ENCODE measurements at places on chromosomes 3 and 15. TPM values are rescaled to one million over a fixed set of nuclear protein-coding genes. Genes with fewer than 3 reads are reported as not detected.
A peak's percentile ranks its signal among the peaks of the same experiment; 100 is the strongest.

- DNase-seq = no peak
Measured at GRCh38 chr15:78714890-78715289, 73.9 kb upstream of the CHRNB4 start.

- DNase-seq = peak; percentile 74
Measured at GRCh38 chr3:121992601-121993560, 29.2 kb downstream of the ILDR1 start.

GRCh38 chr3:72444656-72445223 lies 403.5 kb downstream of the SHQ1 start:
- DNase-seq = no peak

The SAMD7 gene
- polyA plus RNA-seq = not detected

GRCh38 chr3:55742022-55742831 lies 255.1 kb upstream of the WNT5A start:
- DNase-seq = no peak

GRCh38 chr15:63372753-63373152 lies 8.9 kb downstream of the CA12 start:
- no peak for DNase-seq

The ADIPOQ gene
- not detected for polyA plus RNA-seq

DNA sequence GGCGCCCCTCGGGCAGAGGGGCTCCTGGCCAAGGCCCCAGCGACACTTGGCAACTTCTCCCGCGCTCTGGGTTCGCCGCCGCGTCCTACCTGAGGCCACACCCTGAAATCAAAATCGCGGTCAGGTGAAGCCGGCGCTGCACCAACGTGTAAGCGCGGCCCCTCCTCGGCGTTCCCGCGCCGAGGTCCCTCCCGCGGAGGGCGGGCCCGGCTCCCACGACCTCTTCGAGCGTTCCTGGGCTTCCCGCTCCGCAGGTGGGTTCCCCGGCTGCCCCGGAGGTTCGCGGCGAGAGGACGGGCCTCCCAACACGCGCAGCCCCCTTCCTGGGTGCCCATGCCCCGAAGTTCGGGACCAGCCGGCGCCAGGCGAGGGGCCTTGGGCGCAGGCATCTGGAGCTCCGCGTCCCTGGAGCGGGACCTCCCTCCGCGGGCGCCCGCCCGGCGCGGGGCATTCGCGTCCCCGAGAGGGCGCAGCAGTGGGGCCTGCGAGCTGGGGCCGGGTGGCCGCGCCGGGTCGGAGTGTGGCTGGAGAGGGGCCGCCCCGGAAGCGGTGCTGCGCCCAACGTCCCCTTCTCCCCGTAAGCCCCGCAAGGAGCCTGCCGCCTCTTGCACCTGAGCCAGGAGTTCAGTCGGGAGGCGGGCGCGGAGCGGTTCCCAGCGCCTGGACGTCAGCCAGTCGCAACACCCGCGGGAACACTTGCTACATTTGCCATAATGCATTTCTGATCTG lies 13.7 kb downstream of the PAK6 start:
- DNase-seq = no peak

- DNase-seq = no peak
Measured at GRCh38 chr15:86199467-86200145, 119.9 kb downstream of the AGBL1 start.

- DNase-seq = no peak
Measured at GRCh38 chr3:101512396-101512645, 691 bp downstream of the SENP7 start.

DNA sequence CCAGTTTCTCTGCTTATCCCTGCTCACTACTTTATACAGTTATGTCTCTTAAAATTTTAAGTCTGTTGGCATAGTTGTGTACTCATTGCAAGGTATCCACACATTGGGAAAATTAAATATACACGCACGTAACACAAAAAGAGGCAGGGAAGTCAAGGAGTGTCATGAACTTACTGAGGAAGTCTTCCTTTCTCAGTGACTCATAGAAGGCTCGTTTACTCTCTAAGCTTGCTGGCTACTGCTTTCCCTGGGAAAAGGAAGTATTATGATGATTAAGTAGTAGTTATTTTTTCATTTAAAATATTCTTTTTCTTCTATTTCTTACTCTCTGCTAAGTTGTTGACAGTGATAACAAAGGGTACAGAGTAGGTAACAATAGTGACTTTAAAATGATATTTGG lies 287.3 kb downstream of the UBE2E2 start:
- no peak for DNase-seq

- DNase-seq = no peak
Measured at GRCh38 chr3:124299831-124300230, 307.9 kb upstream of the ROPN1 start.

GRCh38 chr3:100971798-100972197 lies 21.4 kb downstream of the ABI3BP start:
- no peak for DNase-seq

The CCR4 gene
- 3.2 TPM for polyA plus RNA-seq

GRCh38 chr15:29636140-29636539 lies 186.1 kb downstream of the TJP1 start:
- DNase-seq = no peak

DNA sequence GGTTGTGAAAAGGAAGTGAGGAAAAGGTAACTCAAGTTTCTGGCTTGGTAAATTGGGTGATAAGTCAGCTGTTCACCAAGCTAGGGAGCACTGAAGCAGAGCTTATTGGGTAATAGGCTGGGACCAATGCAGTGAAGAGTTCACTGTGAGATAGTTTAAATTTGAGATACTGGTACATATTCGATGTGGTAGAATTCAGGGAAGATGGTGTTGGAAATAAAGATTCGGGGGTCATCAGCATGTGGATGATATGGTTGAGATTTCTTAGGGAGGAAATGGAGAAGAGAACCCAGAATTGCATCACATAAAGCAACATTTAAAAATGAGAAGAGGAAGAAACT lies 16.9 kb downstream of the MME start:
- no peak for DNase-seq

DNA sequence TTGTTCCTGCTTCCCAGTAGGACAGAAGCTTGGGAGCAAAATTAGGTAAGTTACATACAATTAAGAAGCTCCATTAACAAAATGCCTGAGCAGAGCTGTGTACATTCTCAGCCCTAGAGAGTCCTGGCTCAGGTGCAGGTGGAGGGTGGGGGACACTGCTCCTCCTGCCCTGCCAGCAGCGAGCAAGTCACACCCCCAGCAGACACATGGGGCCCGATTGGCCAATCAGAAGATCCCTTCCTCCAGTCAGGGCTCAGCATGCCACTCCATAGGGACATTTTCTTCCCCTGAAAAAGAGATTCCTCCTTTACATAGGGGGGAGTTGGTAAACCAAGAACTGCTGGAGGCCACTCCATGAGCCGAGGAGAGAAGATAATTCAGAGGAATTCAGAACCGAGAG lies 62.1 kb downstream of the PLXNA1 start:
- DNase-seq = no peak

Data from GM12878 (cell line).